ENCODE measurements at places on chromosomes 5 and 9. TPM values are rescaled to one million over a fixed set of nuclear protein-coding genes. Genes with fewer than 3 reads are reported as not detected.

The BARHL1 gene
- total RNA-seq = not detected

The MRPS27 gene
- 38.7 TPM for total RNA-seq

GRCh38 chr9:93633492-93634221 lies 57.3 kb downstream of the PHF2 start:
- no peak for DNase-seq

The SH2D3C gene
- total RNA-seq = 1.9 TPM

DNA sequence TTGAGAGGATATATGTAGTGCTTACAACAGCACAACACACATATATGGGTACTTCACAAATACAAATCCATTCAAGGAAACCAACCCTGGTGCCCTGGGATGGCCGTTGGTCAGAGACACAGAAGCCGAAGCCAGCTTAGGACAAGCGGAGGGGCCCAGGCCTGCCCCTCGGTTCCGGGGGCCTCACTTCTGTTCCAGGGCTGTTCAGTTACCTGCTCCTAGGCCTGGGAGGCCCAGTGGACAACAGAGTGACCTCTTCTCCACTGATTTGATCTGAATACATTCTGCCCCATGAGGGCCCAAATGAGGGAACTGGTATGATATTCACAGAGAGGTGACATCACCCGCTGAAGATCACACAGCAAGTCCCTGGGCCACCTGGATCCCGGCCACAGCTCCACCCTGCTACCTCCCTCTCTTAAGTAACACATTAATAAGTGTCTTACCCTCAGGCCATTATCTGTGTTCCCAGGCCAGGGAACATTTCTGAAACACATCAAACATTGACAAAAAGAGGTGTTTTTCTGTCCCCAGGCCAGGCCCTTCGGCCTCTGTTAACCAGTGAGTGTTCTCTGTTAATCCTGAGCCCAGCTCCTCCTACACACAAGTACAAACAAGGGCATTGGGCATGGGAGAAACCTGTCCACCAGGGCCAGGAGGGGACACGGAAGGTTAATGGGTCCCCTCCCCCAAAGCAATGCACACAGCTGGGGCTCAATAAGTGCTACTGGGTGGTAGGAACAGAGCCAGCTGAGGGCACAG lies 4.5 kb upstream of the GRHPR start:
- DNase-seq = peak; percentile 44

The FSTL4 gene
- total RNA-seq = 8.3 TPM

DNA sequence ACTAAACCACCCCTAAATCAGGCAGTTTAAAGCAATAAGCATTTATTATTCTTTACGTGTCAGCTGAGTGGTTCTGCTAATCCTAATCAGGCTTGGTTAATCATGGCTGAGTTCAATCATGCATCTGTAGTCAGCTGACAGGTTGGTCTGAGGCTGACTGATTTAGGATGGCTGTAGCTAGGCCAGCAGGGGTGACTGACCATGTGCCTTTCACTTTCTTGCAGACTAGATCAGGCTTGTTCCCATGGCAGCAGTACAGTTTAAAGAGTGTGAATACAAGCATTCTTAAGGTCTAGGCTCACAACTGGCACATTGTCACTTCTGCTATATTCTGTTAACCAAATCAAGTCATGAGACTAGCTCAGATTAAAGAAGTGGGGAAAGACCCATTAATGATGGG lies 16.1 kb upstream of the MPDZ start:
- DNase-seq = no peak

DNA sequence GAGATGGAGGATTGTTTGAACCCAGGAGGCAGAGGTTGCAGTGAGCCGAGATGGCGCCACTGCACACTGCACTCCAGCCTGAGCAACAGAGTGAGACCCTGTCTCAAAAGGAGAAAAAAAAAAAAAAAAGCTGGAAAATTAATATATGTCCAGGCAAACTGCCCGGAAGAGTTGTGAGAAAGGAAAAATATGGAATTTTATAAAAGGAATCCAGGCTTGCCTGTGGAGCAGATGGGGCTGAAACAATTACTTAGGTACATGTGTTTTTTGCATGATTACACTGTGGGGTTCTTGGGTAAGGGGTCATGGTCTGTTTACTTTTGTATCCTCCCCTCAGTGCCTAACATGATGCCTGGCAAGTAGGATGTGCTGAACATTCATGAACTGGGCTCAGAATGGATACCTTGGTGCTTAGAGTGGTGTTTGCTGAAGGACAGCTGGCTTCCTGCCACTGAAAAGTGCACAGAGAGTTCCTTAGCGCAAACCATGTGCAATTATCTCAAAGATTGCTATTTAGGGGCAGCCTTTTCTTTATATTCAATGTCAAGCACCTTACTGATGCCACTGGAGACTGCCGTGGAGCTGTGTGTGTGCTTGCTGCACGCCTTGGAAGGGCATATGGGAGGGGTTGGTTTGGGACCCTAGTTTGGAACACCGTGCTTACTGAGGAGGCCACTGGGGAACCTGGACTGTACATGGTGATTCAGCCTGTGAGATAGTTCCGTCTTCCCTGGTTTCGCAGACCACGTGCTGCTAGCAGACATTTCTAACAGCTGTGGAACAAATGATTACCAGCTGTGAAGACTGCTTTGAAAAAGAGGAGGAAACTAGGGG lies 78.4 kb downstream of the MAP1B start:
- DNase-seq = no peak

DNA sequence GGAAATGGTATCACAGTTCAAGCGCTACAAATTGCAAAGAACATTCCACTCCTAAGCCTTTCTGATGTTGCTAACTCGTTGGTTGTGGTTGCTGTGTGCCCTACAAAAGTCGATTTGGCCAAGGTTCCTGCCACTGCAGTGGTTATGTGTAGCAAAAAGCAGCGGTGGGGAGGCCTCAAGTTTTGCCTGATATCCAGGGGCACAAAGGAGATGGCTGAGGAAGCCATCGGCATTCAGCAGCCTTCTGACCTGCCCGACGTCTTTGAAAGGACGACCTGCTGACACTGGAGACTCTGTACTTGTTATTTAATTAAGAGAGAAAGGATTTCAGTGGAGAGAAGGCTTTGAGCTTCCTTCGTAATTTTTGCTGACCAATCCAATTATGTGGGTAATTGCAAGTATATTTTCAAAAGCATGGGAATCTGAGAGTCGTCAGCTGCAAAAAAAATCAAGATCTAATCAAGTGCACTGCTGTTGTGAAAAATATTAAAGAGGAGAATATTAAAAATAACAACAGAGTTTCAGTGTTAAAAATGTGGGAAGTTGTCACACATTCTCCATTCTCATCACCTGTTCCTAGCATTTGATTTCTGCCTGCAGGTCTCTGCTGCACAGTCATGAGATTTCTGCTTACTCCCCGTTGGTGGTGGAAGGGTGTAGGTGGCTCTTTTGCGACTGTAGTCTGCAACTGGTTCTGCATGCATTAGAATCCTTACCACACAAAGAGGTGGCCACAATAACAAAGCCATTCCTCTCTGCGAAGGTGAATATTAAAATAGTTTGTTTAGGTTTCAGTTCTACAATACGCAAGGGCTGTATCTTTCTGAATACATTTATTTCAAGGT lies 319.2 kb downstream of the IRX2 start:
- DNase-seq = no peak

Data from lower leg skin (tissue), 4 donors.